Activated CD4-positive, alpha-beta T cell treated with anti-CD3 and anti-CD28 coated beads, Interleukin-2, amount 50 U/mL, for 4 hours (primary cell): ENCODE measurements at places on chromosomes 1 and 21.

DNA sequence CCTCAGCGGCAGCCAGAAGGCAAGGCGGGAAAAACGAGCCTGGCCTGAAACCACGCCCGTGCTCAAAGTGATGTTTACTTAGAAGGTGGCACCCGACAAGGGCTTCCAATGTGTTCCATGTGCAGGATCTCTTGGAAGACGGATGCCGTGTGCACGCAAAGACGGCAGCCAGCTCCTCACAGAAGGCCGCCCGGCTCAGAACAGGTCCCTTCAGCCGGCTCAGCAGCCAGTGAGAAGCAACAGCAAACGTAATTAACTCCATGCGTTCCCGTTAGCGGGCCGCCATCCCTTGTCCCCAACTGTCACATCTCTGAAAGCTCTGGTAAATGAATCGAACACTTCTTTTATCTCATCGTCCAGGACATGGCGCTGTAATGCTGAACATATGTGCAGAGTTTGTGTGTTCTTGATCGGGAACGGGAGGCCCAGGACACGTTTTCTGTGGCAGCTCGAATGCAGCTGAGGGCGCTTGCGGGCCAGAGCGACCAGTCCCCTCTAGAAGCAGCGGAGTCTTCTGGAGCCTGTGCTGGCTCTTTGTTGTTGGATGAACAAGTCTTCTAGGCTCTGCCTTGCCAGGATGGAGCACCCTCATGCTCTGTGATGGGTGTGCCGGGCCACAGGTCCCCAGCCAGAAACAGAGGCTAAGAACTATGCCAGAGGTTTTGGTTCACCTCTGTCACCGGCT, 94.6 kb upstream of the ARHGEF16 start:
- no peak for DNase-seq

DNA sequence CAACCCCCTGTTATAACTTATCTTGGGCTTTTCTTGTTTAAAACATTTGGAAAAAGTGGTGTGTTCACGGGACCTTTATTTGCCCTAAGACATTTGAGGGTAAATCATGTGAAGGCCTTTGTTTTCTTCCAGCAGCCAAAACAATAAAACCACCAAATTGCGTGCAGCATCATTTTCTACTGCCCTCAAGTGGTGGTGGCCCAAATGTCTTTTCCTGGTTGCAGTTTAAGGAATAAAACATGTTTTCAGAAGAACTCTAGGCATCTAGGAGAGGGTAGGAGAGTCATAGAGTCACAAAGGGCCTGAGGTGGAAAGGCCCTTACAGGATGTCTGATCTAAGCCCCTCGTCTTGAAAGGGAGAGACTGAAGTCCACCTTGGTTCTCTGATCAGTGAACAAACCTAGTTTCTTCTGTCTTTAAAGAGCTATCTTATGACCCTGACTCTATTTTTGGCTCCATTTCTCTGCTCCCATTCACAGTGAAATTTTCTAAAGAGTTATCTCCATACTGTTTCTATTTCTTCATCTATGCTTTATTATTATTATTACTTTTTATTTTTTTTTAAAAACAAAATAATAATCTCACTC, 16.0 kb upstream of the EPS15 start:
- DNase-seq, result peak; percentile 25

DNA sequence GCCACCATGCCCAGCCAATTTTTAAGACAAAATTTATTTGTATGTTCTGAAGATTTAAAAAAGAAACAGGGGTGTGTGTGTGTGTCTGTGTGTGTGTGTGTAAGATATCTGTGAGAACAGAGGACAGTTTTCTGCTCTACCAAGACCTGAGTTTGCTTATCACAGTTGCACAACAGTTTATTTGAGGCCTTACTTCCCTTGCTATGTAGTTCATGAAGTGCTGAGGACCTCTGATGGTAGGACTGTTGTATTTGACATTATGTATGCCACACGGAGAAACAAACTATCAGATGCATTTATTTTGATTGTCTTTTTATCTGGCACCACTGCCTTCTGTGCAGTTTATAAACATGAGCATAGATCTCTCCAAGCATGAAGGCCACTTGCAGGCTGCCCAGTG, 355.2 kb downstream of the PBX1 start:
- DNase-seq, result no peak

DNA sequence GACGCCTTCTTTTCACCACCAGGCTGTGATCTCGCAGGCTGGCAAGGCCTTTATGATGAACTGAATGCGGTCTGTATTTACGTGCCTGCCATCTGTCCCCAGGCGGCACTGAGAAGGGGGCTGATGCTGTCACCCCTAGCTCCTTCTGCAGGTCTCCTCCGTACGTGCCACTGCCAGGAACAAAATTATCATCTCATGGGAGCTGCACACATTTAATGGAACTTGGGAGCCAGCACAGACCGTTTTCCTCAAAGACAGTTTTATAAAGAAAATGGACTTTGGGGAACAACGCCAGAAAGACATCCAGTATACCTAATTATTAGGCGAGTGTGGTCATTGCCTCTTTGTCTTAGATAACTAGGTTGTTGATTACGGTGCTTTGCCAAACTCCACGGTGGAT, 434.5 kb downstream of the KIF26B start:
- DNase-seq, result no peak

- no peak for DNase-seq
Measured at GRCh38 chr1:119715542-119715941, 3.8 kb downstream of the PHGDH start.

DNA sequence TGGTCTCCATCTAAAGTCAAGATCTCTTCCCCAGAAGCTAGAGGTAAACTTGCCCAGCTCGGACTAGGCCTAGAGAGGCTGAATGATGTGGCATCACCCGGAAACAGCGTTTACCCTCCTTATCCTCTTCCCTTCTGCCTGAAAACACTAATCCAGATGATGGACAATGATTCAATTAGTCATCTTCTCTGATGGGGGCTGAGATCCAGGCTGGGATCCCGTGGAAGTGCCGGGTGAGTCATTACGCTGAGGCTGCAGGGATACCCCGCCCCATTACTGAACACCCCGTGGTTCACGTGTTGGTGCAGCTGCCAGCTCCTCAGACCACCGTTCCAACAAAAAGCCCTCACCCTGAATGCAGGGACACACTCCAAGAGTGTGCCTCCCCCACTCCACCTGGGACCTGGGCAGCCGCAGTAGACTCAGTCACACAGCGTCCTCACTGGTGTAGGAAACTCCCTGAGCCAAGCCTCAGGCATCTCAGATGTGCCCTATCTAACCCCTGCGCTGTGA, 2.0 kb downstream of the S100A6 start:
- no peak for DNase-seq

GRCh38 chr1:168792142-168792541, 63.1 kb upstream of the DPT start:
- no peak for DNase-seq

- no peak for DNase-seq
Measured at GRCh38 chr1:155166471-155167165, 6.5 kb downstream of the KRTCAP2 start.

DNA sequence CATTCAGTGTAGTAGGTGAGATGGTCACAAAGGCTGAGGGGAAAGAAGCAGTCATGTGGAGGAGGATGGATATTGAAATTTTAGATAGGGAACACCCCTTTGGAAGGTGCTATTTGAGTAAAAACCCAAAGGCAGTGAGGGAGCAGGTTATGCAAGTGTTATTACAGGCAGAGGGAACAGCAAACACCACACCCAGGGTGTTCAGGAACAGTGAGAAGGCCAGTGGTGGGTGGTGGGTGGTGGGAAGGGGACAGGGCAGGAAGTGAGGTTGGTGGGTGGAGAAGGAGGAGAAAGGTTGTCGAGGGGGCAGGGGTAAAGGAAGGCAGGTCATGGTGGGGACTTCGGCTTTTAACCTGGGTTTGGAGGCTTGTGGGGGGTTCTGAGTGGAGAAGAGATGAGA, 39.2 kb upstream of the SCMH1 start:
- no peak for DNase-seq

GRCh38 chr1:39061951-39062350, 35.8 kb downstream of the NDUFS5 start:
- DNase-seq, result no peak

DNA sequence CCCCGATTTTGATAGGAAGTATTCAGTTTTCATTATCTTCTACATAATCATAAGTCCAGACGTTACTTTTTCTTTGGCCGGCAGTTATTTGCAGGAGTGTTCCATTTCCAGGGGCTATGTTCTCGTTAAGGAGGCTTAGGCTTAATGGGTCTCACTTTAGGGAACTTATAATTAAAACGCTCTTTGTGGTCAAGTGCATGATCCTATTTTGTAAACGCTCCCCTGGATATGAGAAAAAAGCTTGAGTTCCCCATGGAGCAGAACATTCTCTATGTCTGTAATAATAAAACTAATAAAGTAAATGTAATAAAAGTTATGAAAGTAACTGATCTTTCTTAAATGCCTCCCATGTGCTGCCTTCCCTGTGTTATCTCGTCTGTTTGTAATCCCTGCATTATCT, 48.7 kb upstream of the GPR153 start:
- no peak for DNase-seq

- DNase-seq, result no peak
Measured at GRCh38 chr1:175417316-175417715, 224.7 kb upstream of the KIAA0040 start.

GRCh38 chr1:172533513-172534151, 682 bp downstream of the SUCO start:
- DNase-seq, result peak; percentile 10

- DNase-seq, result no peak
Measured at GRCh38 chr1:40539338-40539737, 7.9 kb downstream of the ZNF684 start.

- no peak for DNase-seq
Measured at GRCh38 chr1:59549903-59550302, 253.0 kb downstream of the FGGY start.

DNA sequence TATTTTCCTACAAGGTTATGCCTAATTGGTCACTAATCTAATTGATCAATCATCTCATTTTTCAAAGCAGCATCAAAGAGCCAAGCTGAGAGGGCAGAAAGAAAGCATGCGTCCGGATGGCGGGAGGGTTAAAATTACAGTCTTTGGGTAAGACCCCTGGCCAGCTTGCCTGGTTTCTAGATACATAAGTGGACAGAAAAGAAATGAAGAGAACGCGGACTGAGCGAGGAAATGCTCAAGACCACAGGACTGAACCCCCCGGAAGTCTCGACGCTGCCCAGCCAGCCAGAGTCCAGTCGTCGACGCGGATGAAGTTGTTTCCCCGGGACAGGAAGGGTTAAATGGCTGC, 297.2 kb downstream of the OMA1 start:
- DNase-seq, result no peak

DNA sequence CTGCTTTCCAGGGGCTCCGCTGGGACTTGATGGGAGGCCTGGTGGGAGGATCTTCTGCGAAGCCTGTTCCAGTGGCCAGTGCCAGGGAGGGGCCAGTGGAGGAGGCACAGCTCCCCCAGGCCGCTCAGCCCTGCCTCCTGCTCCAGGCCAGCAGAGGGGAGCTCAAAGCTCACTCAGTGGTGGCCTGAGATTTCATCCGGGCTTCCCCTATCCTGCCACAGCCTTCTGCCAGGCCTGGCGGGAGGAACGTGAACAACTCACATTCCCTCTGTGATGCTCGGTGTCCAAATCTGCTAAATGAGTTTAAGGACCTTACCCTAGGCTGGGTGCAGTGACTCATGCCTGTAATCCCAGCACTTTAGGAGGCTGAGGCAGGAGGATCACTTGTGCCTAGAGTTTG, 3.3 kb downstream of the CLCNKB start:
- no peak for DNase-seq

- DNase-seq, result no peak
Measured at GRCh38 chr1:219733511-219734174, 120.7 kb upstream of the ZC3H11B start.

DNA sequence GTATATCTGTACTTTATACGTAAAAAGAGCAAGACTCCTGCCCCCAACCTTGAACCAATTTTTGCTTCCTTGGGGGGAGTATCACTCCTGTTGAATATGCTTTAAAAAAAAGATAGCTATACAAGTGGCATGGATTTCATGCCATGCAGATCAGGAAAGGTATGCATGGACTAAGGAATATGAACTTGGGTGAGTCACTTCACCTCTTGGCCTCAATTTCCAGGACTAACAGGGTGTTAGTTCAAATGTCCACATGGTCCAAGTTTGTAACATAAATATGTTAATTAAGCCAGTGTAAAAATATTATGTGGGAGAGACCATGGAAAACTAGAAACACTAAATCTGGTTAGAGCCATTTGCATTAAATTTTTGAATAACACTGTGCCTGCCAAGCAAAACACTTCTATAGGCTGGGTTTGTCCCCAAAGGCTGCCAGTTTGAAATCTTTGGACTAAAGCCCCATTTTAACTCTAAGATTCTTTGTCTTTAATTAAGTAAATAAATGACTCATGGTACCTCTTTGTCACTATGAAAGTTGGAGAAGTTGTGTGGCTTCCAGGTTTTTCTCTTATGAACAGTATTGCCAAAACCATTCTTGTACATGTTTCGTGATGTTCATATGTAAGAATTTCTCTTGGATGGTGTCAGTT, 33.1 kb downstream of the FAM177B start:
- no peak for DNase-seq

DNA sequence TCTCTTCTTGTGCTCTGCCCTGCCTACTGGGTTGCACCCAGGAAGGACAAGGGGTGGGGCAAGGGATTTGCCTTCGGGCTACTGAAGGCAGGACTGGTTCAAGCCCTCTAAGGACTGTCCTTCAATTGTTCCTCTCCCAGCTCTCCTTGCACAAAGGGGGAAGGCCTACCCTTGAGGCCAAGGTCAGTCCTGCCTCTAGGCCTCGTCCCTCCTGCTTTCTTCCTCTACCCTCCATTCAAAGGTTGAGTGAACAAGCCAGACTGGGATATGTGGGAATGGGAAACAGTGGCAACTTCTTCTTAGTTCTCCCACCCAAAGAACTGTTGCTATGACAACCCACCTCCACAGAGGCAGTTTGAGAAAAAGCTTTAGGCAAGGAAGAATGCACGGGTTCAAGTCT, 2.7 kb downstream of the LURAP1 start:
- no peak for DNase-seq

DNA sequence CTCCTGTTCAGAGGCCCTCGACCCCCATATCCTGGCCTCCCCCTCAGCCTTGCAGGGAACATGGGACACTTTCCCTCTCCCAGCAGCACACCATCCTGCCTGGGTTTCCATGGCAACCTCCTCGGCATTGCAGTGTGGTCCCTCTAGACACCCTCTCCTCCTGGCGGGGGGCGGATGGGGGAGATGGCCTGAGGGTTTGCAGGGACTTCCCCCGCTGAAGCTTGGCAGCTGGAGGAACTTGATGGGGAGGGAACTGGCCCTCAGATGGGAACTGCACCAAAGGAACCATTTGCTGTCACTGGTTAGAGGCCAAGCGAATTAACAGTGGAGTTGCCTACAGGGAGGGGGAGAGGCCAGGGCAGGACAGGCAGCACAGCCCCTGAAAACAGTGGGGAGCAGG, 28.7 kb downstream of the RIMS3 start:
- DNase-seq, result no peak

GRCh38 chr1:203153051-203153988, 22.3 kb downstream of the MYBPH start:
- DNase-seq, result no peak

- no peak for DNase-seq
Measured at GRCh38 chr1:214005708-214006107, 17.9 kb downstream of the PROX1 start.

- no peak for DNase-seq
Measured at GRCh38 chr1:50419192-50419906, 3.9 kb downstream of the DMRTA2 start.
